ENCODE measurements at places on chromosomes 3 and 15. TPM values are rescaled to one million over a fixed set of nuclear protein-coding genes. Genes with fewer than 3 reads are reported as not detected.

The SAMD7 gene
- not detected for total RNA-seq

- no peak for DNase-seq
Observed at GRCh38 chr3:127420829-127421228, 133.0 kb upstream of the PRR20G start.

DNA sequence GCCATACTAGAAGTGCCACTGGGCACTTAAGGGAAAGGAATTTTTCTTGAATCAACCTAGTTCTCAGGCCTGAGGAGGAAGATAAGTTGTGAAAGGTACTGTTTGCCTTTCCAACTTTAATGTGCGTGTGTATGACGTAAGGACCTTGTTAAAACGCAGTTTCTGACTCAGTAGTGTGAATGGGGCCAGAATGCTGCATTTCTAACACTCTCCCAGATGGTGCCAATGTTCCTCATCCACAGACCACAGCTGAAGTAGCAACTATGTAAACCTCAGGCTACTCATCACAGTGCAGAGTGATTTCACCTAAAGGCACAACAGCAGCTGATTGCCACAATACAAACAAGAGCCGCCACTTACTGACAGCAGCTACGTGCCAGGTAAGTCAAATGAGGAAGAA, 103.6 kb downstream of the OTOL1 start:
- DNase-seq = no peak

- DNase-seq = no peak
Observed at GRCh38 chr3:116299646-116300081, 145.6 kb downstream of the LSAMP start.

GRCh38 chr15:87500240-87500639, 756.3 kb downstream of the NTRK3 start:
- no peak for DNase-seq

The PTPRG gene
- 80.7 TPM for total RNA-seq

The NMB gene
- total RNA-seq = 14.3 TPM

The CNTN6 gene
- total RNA-seq = not detected

The SAMMSON gene
- total RNA-seq = not detected

GRCh38 chr3:114994554-114995341, 152.3 kb downstream of the ZBTB20 start:
- no peak for DNase-seq

The SEMA3G gene
- 175 TPM for total RNA-seq

The LRRIQ4 gene
- total RNA-seq = 0.38 TPM

GRCh38 chr3:10778492-10779292, 37.3 kb upstream of the SLC6A11 start:
- DNase-seq = no peak

DNA sequence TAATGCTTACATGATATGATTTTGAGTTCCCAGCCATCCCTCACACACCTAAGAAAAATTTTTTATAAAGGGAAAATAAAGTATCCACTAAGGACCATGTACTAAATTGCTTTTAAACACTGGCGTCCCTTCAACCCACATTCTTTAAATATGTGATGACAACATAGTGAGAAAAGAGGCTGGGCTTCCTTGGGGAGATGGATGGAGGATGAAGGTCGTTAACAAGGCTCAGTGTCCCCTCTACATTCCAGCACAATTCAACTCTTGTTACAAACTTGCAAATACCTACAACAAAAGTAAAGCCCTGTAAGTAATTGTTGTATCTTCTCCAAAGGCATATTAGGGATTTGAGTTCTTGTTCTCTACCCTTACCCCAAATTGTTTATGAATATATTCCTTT, 87.2 kb upstream of the SLC4A7 start:
- no peak for DNase-seq

DNA sequence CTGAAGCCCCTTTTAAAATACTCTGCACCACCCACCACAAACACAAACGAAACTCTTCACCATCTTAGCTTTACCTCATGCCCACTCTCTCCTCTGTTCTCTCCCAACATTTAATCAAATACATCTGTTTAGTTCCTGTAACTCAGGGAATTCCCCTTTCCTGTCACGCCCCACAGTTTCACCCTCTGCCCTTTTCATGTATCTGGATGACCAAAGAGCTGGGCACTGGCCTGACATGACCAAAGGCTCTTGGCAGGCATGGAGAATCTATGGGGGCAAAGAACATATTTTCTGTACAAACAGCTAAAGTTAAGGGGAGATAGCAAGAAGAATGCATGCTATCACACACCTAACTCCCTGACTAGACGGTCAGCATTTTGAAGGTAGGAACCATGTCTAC, 270.0 kb downstream of the TBL1XR1 start:
- no peak for DNase-seq

The SETMAR gene
- total RNA-seq = 15.3 TPM

- no peak for DNase-seq
Observed at GRCh38 chr3:29412110-29412509, 131.2 kb downstream of the RBMS3 start.

GRCh38 chr15:100682468-100682867, 80.1 kb downstream of the ASB7 start:
- DNase-seq = no peak

DNA sequence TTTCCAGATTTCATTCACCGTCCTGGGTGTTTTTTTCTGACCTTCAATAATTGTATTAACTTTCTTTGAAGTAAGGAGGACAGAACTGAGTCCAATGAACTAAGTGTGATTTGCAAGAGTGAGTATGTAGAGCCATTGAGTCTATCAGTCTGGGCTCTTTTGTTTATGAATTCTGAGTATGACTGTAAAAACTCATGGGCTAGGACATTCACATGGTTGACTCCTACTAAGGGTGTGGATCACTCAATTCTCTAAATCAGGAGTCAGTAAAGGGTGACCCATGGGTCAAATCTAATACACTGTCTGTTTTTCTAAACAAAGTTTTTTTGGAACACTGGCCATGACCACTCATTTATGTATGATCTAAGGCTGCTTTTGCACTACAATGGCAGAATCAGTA, 269.0 kb downstream of the ZNF385D start:
- no peak for DNase-seq

The IL17RD gene
- total RNA-seq = 10.7 TPM

The MOBP gene
- total RNA-seq = not detected

GRCh38 chr15:74826364-74826819, at the start of gene CPLX3:
Gene CPLX3, plus strand, starts transcription at chr15:74826627. Its CDS starts 77 bp downstream, at chr15:74826704.
- DNase-seq = peak; percentile 56

DNA sequence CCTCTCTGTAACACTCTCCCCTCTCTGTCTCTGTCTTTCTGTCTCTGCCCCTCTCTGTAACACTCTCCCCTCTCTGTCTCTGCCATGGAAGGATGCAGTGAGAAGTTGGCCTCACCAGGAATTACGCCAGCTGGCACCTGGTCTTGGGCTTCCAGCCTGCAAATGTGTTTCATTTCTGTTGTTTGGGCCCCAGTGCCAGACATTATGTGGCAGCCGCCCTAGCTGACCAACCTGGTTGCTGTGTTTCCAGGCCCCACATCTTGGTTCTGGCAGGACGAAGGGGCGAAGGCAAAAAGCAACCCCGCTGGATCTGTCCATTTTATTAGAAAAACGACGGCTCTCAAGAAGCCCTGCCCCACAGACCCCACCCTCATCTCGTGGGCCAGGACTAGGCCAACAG, 5.2 kb upstream of the ZXDC start:
- DNase-seq = no peak

DNA sequence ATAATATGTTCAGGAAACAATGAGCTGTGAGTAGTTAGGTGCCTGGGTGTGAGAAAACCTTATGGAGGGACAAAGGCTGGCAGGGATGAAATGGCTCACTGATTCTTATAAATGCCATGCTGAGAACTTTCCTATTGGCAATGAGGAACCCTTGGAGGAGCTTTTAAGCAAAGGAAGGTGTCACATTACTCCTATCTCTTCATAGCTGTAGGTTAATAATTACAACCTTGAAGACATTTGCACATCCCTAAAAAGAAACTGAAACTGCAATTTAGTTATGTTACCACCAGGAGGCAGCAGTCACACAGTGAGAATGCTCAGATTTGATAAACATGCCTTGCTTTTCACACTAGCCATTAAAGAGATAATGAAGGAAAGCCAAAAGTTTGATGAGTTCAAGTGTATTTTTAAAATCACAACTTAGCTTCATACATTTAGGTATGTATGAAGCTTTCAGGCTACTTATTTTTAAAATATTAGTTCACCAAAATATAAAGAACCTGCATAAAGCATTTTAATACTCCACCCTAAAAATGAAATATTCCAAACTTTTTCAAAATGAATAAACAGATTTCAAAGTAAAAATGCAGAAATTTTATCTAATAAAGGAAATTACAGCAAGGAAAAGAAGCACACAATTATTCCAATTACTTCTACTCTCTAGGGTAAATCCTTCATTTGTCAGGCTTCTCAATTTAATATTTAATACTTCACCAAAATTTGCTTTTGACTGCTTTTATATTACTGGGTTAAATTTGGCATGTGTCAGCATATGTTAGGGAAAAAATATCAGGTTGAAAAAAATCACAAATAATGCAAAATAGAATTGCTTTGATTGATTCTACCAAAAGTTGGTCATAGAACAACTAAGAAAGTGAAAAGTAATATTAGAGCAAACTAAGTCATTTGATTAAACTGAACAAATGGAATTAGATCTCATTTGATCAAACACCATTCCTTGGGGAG, 136.9 kb upstream of the SLC2A2 start:
- DNase-seq = no peak

DNA sequence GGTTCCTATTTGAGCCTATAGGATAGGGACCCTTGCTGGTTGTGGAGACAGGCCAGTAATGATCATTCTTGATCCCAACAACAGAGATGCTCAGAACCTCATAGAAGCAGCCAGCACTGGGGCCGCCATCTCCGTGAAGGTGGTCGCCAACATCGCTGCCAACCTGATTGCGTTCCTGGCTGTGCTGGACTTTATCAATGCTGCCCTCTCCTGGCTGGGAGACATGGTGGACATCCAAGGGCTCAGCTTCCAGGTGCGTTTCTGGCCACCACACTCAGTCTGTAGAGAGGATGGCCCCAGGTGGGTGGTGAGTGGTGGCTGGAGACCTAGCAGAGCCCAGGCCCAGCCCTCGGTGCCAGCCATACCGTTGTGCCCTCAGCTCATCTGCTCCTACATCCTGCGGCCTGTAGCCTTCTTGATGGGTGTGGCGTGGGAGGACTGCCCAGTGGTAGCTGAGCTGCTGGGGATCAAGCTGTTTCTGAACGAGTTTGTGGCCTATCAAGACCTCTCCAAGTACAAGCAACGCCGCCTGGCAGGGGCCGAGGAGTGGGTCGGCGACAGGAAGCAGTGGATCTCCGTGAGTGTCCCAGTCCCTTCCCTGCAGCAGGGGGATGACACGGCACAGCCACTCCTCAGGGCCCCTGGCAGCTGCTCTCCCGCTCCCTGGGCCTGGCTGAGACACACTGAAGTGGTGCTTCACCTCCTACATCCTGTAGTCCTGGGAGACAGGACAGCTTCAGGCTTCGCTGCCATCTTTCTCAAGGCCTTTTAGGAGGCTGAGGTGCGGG, 46.5 kb upstream of the PDE8A start:
- no peak for DNase-seq

The GOLGA8S gene
- total RNA-seq = 0.28 TPM

DNA sequence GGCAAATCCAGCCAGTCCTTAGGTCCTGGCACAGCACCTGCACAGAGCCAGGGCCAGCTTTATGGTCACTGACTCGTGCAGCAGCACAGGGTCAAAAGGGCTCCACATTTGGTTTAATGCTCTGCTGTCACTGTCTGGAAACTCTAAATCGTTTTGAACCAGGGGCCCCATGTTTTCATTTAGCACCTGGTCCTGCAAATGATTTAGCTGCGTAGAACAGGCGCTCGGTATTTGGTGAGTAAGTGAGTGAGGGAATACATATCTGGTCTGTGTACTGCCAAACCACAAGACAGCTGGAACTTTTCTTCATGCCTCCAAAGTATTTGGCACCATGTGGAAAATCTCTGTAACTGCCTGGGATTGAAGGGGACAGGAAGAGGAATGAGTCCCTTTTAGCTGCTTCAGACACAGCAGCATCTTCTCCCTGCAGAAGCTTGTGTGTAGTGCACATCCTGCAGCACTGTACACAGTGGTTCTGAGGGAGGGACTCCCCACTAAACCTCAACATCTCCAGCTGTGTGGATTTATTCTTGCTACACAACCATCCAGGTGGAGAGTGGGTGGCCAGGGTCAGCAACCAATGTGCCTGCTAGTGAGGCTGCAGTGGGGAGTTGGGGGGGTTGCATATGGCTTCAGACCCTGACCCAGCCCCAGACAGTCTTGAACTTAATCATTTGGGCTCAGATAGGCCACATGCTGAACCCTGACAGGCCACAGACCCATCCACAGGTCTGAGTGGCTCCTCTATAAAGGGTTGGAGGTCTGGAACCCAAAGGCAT, 1.1 kb downstream of the SH2D7 start:
- no peak for DNase-seq

The SLC51A gene
- total RNA-seq = not detected

- DNase-seq = no peak
Observed at GRCh38 chr3:50551681-50552435, 15.7 kb downstream of the C3orf18 start.

The PRR20G gene
- total RNA-seq = not detected

- DNase-seq = no peak
Observed at GRCh38 chr3:5015056-5015455, 35.8 kb downstream of the BHLHE40 start.

DNA sequence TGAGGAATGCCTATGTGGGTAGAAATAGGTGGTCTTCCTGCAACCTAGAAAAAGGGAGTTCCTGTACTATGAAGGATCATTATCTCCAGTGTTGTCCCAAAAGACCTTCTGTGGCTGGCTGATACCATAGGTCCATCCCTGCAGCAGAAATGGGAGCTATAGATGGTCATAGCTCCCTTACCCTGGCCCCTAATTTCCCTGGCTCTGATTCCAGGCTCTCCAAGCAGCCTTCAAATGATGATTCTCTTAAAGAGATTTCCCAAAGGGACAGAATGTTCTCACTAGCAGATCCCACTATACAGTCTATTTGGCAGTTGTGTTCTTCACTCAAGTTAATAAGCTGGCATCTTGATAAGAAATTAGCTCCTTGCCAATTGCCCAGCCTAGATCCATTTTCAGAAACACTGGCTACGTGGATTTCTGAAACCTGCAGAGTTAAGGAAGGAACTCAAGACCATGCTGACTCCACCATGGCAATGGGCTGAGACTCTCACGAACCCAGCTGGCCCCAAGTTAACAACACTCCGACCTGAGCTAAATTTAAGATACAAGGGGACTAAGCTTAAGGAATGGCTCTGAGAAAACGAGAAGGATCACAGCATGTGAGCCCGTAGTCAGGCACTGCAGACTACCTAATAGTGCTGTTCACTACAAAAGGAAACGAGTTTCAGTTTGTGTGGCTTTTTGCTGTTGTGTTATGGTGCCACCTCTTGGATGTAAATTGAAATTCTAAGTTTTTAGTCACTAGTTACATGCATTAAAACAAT, 11.4 kb downstream of the C15orf40 start:
- DNase-seq = no peak

- DNase-seq = no peak
Observed at GRCh38 chr15:40334941-40335795, 5.6 kb downstream of the CCDC9B start.

The GHSR gene
- not detected for total RNA-seq

The LRRC2 gene
- total RNA-seq = 0.23 TPM

GRCh38 chr3:119810018-119810435, 28.1 kb downstream of the NR1I2 start:
- DNase-seq = no peak

DNA sequence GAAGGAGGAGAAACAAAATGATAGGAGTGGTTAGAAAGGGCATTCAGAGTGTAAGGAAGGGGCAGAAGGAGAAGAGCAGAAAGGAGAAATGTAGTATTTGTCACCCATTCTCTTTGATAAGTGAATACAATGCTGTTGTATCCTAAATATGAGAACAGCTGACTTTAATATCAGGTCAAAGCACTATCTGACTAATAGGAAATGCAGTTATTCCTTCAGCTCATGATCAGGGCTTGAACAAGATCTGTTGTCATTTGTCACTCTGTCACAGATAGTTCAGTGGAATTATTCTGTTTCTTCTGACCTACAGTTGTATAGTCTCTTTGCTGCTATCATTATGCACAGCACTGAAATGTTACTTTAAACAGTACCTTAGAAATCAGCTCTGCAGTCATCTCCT, 149.4 kb downstream of the FRMD5 start:
- no peak for DNase-seq

Measured in endothelial cell (in vitro differentiated cells).